ENCODE measurements at places on chromosomes 2 and 18.

DNA sequence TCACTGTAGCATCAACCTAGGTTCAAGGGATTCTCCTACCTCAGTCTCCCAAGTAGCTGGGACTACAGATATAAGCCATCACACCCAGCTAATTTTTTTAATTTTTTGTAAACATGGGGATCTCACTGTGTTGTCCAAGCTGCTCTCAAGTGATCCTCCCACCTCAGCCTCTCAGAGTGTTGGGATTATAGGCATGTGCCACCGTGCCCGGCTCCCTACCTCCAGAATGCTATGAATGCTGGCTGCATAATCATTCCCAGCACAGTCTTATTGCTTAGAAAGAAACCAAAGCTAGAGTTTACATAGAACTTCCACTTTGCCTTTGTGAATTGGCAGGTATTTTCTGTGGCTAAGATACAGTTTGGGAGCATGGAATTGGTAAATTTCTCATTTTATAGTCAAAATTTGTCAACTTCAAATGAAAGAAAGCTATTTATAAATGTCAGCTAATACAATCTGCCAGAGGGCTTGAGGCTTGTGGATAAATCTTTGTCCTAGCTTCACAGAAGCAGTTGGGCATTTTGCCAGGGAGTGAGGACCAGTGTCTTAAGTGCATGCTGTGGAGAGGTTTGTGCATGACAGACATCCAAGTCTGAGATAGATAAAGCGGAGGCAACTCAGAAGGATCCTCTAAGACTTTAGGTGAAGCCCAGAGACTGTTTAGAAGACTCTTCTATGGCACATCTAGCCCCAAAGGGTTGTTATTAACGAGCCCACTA lies 175.4 kb downstream of the ANTXR1 start:
- peak; percentile 21 for DNase-seq

GRCh38 chr2:235614176-235614860 lies 120.5 kb downstream of the AGAP1 start:
- DNase-seq, result peak; percentile 85

- no peak for DNase-seq
These were observed 153.5 kb upstream of the FOSL2 start for GRCh38 chr2:28239207-28239606.

DNA sequence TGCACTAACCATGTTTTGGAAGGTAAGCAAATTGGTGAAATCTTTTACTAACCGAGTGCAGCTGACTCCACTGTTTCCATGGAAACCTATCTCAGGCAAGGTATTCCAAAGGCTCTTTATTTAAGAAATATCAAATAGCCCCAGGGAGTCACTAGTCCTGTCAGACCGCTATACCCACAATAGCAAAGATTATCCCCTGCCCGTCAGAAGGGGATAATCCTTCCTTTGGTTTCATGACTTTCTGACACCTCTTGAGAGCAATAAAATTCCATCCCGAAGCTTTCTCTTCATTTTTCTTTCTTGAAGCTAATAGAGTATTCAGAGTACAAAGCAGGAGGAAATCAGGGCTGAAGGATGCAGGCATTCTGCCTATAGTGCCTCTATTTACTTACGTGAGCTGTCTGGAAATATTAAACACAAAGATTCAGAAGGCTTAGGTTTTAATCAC lies 34.7 kb upstream of the MAP2 start:
- DNase-seq, result peak; percentile 67

DNA sequence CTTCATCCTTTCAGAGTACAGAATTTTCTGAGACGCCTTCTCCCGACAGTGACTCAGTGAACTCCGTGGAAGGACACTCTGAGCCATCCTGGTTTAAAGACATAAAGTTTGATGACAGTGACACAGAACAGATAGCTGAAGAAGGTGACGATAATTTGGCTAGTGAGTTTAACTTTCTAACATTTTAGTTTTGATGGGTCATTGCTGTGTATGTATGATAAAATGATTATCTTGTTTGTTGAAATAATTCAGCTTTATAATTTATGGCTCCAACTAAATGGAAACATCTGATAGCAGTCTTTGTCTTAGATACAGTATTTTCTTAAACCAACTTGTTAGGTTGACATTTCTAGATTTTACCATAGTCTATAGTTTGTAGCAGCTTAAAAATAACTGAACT lies 38.1 kb downstream of the PIKFYVE start:
- DNase-seq, result no peak

DNA sequence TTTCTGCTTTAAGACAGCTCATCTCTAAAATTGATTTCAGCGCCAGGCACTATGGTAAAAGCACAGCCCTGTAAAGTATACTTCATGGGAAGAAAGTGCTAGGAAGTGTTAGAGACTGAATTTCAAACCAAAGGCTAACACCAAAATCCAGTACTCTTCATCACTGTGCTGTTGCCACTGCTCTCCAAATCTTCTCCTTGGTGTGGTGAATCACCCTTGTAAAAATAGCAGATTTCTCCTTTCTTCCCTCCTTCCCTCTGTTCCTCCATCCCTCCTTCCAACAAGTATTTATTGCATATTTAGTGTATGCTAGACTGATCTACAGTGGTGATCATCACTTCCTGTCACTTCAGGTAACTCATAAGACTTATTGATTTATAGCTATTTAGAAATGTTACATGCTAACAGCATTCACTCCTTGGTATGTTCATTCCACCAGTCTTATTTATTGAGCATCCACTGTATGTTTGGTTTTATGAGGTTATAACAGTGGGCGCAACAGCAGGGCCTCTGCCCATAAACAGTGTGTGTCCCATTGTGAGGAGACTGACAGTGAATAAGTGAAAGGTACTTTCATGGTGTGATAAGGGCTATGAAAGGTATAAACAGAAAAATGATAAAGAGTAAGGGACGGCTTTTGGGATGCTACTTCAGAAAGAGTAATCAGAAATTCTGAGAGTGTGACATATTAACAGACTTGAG lies 20.0 kb downstream of the KDM3A start:
- no peak for DNase-seq

DNA sequence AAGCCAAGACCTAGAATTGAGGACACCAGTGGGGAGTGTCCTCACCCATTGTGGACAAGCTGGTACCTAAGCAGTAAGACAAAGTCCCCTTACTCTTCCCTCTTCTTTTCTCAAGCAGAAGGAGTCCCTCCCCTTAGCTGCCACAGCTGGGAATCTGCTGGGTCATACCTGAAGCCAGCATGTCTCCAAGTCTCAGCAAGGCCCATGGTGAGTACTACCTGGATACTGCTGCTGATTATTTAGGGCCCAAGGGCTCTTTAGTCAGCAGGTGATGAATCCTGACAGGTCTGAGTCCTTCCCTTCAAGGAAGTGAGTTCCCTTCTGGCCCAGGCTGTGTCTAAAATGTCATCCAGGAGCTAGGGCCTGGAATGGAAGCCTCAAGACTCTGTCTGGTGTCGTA lies 198.6 kb upstream of the STK17B start:
- no peak for DNase-seq

GRCh38 chr2:239365782-239366435 lies 34.9 kb downstream of the HDAC4 start:
- no peak for DNase-seq

GRCh38 chr2:69948032-69948962 lies 13.1 kb downstream of the ASPRV1 start:
- no peak for DNase-seq

- DNase-seq, result no peak
These were observed 181.8 kb upstream of the GCFC2 start for GRCh38 chr2:75892490-75892889.

GRCh38 chr18:79983253-79983652 lies 5.1 kb downstream of the TXNL4A start:
- DNase-seq, result no peak

DNA sequence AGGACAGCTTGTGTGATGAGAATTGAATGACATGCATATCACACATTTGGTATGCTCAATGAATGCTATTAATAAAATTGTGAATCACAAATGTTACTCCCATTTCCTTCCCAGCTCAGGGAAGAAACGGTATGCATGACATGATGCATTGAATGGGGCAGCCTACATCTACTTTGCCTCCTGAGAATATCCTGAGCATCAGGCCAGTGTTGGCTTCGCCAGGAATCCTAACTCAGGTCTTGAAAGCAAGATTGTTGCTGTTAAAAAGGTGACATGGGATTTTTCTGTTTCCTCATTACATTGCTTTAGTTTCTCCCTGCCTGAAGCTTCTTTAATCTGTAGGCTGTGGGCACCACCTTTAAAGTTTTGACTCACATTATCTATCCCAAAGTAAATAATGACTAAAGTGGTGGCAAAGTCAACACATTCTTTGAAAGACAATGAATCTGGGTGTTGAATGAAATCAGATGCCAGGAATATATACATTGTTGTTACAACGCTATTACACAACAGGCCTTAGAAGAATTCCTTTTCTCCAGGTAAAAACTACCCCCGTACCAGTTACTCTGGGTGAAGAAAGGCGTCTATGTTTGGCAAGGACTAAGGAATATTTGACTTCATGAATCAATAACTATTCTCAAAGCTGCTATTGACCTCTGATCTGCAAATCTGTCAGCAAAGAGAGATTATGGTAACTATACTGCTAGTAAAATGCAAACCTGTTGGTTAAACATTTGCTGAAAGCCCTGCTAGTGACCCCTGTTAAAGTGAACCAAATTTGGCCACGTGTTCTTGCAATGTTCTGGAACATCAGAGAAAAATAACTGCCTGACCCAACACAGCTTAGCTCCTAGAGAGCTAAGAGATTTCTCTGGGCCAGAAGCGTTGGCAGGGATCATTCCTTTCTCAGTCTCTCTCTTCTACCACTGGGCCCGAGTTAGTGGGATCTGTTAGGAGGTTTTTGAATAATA lies 30.5 kb upstream of the NEDD4L start:
- no peak for DNase-seq

DNA sequence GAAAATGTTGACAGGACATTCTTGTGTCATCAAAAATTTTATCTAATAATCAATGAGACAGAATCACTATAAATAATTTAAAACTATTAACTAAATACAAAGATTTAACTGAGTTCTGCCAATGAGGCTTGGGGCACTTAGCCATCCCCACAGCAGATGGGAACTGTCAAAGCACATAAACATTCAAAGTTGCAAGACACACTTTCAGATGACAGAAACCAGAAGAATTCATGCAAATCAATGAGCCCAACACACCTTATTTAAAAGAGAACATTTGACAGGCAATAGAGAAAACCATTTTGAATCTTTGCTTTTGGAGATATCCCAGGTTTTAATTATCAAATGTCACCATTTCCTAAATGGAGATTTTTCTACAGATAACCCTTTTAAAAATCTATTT lies 566.2 kb downstream of the IRS1 start:
- no peak for DNase-seq

DNA sequence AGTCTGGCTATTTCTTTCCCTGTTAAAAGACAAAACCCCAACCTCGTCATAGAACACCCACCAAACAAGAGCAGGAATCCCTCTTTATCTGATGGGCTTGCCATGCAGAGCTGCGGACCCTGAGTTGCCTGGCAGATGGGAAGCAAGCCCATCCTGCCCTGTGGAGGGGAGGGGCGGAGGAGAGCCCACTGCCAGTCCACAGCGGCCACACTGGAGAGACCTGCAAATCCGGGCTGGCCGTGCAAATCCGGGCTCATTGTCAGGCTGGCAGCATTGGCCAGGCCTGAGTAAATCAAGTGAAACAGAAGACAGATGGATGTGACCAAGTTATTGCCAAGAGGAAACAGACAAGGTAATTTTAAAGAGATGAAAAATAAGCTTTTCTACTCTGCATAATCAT lies 22.0 kb downstream of the MYL12B start:
- peak; percentile 24 for DNase-seq

DNA sequence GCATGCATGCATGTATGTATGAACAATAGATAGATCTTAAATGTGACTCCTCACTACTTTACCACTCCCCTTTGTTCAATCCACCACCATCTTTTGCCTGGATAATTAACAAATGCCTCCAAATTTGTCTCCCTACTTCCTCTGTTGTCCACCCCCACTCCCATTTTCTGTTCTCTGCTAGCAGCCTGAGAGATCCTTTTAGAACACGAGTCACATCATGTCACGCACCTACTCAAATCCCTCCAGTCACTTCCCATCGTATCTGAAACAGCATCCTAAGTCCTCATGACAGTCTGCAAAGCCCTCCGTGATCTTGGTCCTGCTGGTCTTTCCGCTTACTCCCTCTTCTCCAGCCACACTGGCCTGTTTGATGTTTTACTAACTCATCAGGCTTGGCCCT lies 527.3 kb downstream of the EPHA4 start:
- DNase-seq, result no peak

DNA sequence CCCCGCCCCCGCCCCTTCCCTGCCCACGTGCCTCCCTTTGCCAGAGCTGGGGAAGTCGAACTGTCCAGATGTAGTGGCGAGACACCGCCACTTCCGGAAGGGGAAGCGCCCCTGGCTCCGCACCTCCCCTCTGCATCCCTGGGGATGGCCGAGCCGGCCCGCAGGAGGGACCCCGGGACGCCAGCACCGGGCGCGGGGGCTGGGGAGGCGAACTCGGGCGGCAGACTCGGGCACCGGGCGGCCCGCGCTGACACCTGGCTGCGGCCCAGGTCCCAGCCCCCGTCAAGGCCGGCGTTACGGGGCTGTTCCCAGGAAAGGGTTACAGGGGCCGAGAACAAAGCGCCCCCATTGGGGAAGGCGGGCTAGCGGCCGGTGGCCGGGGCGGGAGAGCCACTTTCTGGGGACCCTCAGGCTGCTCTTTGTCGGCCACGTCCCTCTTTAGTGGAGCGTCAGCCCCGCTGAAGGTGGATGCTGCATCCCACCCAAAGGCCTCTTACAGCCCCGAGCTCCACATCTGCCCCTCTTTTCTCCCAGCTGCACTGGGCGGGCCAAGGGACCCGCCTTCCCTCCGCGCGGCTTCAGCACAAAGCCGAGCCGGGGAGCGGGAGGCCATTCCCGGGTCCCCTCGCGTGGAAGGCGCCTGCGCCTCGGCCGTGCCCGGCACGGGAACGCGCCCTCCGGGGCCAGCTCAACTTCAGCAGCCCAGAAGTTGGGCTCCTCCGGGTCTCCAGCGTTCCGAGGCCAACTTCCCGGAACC lies 1.3 kb downstream of the SDC1 start:
- peak; percentile 85 for DNase-seq

GRCh38 chr2:138428710-138429440 lies 72.7 kb upstream of the SPOPL start:
- DNase-seq, result no peak

GRCh38 chr2:112701052-112701451 lies 19.8 kb upstream of the NT5DC4 start:
- DNase-seq, result peak; percentile 6

- DNase-seq, result no peak
These were observed 76.4 kb downstream of the KLHL14 start for GRCh38 chr18:32696376-32696775.

GRCh38 chr18:45373286-45373880 lies 241.9 kb upstream of the SLC14A2 start:
- DNase-seq, result no peak

DNA sequence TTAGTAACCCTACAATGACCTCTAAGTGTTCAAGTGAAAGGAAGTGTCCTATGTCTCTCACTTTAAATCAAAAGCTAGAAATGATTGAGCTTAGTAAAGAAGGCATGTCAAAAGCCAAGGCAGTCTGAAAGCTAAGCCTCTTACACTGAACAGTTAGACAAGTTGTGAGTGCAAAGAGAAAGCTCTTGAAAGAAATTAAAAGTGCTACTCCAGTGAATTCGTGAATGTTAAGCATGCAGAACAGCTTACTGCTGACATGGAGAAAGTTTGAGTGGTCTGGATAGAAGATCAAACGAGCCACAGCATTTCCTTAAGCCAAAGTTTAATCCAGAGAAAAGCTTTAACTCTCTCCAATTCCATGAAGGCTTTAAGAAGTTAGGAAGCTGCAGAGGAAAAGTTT lies 373.7 kb downstream of the NR4A2 start:
- DNase-seq, result peak; percentile 3

Measured in NCI-H524 (cell line).